ENCODE measurements at places on chromosomes 6 and 20.

- no peak for DNase-seq
Measured at GRCh38 chr6:387293-387741, 4.2 kb upstream of the IRF4 start.

- no peak for DNase-seq
Measured at GRCh38 chr6:38234934-38235682, 404.6 kb downstream of the BTBD9 start.

GRCh38 chr6:71015392-71015791 is 58.5 kb upstream of the B3GAT2 start:
- no peak for DNase-seq

- no peak for DNase-seq
Measured at GRCh38 chr20:35621560-35621946, 5.9 kb downstream of the SPAG4 start.

DNA sequence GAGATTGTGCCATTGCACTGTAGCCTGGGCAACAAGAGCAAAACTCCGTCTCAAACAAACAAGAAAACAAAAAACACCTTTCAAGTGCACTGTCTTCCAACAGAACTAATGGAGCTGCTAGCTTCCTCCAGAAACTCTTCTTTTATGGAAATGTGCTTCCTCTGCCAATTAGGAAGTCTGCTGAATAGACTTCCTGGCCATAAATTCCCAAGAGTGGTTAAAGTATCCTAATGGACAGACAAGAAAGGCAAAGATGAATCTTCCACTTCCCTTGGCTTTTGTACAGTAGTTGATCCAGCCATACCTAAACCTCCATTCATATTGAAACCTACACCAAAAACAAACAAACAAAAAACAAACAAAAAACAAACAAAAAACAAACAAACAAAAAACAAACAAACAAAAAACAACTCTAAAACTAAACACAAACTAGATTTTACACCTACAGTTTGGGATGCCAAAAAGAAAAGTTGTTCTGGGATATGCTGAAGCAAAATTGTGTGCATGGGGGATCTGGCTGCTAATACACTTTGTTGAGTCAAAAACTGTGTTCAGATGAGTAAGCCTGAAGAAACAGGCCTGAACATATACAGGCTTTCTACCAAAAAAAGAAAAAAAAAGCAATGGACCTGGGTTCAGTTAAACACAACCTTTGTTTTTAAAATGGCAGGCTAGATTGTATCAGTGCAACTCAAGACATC is 59.8 kb upstream of the CARMIL1 start:
- DNase-seq: no peak

GRCh38 chr20:11907621-11908020 is 10.1 kb upstream of the BTBD3 start:
- no peak for DNase-seq

Data from endothelial cell (in vitro differentiated cells).